ENCODE measurements at places on chromosomes 3 and 15.
A peak's percentile ranks its signal among the peaks of the same experiment; 100 is the strongest.

DNA sequence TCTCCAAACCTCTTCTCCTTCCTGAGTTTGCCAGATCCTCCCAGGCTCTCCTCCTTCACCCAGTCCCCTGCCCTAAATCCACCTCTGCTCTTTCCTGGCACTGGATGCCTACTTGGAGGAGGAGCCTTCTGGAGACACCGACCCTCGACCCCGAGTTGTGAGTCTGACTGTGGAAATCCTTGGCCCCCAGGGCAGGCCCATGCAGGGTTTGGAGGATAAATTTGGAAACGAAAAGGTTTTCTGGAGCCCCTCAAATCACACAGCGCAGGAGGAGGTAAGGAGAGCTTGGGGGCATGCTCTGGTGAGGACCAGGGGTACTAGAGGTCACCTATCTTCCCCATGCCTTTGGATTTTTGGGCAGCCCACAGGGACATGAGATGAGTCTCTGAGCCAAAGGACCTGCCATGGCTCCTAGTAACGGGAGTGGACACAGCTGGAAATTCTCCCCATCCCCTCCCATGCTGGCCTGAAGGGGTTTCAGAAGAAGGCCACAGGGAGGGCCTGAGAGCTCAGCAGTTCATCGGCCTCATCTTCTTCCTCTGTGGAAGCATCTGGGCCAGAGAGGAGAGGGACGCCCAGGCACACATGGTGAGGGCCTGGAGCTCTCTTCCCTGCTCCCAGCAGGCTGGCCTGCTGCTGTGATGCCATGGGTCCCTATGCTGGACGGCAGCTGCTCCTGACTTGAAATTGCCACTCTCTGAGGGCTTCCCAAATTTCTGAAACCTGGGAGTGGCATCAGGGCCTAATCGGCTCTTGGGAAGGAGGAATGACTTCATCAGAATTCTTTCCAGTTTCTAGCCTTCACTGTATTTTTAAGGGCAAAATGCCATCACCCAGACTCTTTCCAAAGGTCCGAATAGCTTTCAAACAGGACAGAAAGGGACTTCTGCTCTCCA, 68.6 kb upstream of the ITGA11 start:
- ATAC-seq: no peak

- peak; percentile 44 for ATAC-seq
Measured at GRCh38 chr3:170222647-170223541, 670 bp downstream of the PRKCI start.

DNA sequence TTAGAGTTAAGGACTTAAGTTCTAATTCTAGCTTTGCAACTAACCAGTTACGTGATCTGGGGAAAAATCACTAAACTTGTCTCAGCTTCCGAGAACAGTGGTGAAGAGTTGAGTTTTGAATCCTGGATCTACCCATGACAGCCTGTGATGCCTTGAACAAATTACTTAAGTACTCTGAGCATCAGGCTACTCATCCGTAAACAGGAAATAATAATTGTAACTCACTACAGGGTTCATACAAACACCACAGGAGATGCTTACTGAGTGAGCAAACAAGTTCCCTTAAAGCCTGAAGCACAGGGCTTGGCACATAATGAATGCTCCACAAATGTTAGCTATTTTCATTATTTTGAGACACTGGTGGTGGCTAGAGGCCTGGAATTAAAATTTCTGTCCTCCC, 158.8 kb downstream of the ERC2 start:
- no peak for ATAC-seq

DNA sequence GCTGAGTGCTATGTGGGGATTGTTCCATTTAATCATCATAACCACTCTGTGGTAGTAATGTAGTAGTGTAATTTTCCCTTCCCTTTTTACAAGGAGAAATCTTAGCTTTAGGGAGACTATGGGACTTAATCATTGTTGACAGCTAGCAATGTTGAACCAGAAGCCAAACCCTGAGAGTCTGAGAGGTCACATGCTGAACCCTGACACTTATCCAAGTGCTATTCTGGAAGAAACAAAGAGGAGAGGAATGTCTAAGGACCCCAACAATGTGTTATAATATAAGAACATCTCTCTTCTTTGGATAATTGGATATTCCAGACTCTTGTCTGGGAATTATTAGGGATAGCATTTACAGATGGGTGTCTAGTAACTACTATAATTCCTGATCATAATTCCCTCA, 58.4 kb downstream of the GAP43 start:
- ATAC-seq: no peak

DNA sequence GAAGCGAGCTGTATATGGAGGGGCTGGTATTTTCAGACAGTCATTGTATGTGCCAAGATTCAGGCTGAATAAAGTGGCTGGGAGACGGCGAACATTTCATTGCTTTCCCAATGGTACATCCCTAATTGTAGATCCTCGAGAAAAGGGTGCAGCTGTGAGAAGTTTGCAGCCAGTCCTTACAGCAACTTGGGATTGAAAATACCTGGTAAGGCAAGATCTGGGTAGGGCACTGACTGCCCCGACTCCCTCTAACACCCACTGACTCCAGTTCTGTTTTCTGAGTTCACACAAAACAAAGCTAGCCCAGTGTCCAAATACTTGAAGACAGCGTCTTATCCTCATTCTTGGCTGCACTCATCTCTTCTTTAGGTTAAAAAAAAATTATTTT, 63.7 kb downstream of the EDEM1 start:
- ATAC-seq: no peak

DNA sequence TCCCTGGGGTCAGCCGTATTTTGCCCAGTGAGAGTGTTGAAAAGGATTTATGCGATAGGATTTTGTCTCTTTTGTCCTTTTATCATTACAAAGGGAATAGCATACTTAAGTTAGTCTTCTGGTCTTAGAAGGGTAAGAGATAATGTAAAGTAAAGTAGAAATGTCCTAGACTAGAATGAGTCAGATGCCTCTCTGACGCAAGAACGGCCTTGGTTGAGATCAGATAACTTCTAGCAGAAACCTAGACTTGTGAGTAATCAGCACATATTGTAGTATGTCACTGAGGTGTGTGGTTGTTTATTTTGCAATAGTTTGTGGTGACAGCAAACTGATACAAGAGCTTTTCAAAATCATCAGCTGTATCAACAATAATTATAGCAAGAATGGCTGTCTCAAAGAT, 866.1 kb downstream of the NSUN3 start:
- no peak for ATAC-seq

DNA sequence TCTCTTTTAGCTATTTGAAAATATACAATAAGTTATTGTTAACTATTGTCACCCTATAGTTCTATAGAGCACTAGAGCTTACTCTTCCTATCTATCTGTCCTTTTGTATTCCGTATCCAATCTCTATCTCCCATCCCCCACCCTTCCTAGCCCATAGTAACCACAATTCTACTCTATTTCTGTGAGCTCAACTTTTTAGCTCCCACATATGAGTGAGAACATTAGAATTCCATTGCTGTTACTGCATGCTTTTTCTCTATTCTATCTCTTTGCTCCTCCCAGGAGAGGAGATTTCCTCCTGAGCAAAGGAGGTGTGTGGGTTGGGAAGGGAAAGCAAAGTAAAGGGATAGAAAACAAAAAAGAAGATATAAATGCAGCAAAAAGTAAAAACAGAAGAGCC, 105.6 kb upstream of the SLC4A7 start:
- ATAC-seq: peak; percentile 65

GRCh38 chr15:54082836-54083492, 104.7 kb downstream of the UNC13C start:
- peak; percentile 64 for ATAC-seq

GRCh38 chr15:36407647-36408046, 171.8 kb upstream of the CDIN1 start:
- ATAC-seq: peak; percentile 89

GRCh38 chr3:45412763-45413162, 24.4 kb downstream of the LARS2 start:
- no peak for ATAC-seq

GRCh38 chr3:12458901-12459300, 25.4 kb upstream of the TSEN2 start:
- no peak for ATAC-seq

- no peak for ATAC-seq
Measured at GRCh38 chr3:138132239-138132638, at the start of gene A4GNT. A4GNT (minus strand) TSS chr3:138132390; CDS start chr3:138131256, 1,134 bp downstream.

DNA sequence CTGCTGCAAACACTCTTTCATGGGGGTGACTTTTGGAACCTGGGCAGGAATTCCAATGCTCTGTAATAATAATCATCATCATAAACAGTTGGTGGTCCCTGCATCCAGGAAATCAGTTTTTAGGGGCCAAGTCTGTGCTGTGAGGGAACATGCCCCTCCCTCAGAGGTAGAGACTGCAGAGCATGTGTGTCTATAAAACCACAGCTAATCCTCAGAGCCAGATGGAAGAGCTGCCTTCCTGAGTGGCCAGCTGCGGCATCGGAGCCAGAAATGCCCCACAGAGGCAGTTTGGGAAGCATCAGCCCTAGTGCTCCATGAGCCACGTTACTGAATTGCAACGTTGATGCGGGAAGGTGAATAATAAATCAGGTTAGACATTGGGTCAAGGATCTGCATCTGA, 12.9 kb upstream of the TPM1 start:
- no peak for ATAC-seq

All from SK-N-SH treated with all-trans-retinoic acid at 6 μM for 48 hours (cell line).